ENCODE measurements at places on chromosomes 5 and 9.
A peak's percentile ranks its signal among the peaks of the same experiment; 100 is the strongest.

DNA sequence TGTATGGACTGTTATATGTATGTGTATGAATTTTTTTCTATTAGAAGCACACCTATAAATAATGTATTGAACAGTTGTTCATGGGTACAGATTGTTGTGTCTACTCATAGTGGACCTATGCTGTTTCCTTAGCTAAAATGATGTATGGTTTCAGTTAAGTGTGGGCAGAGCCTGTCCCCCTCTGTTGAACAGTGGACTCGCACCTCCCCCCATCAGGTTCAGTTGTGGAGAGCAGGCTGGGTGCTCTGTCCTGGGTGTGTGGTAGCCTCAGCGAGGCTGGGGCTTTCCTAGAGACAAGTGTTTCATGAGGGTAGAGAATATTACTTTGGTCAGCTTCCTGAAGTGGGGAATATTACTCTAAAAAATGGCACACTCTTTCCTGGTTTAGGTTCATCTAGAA, 47.4 kb upstream of the LRRTM2 start:
- no peak for DNase-seq

- DNase-seq, result no peak
Measured at GRCh38 chr9:38017149-38017884, 51.7 kb downstream of the SHB start.

GRCh38 chr5:43230707-43231106, 38.7 kb downstream of the NIM1K start:
- DNase-seq, result no peak

GRCh38 chr5:60576425-60576824, 123.5 kb downstream of the DEPDC1B start:
- no peak for DNase-seq

GRCh38 chr9:79431019-79431679, 140.6 kb upstream of the TLE4 start:
- DNase-seq, result no peak

- DNase-seq, result no peak
Measured at GRCh38 chr5:161414037-161414436, 132.5 kb downstream of the GABRB2 start.

DNA sequence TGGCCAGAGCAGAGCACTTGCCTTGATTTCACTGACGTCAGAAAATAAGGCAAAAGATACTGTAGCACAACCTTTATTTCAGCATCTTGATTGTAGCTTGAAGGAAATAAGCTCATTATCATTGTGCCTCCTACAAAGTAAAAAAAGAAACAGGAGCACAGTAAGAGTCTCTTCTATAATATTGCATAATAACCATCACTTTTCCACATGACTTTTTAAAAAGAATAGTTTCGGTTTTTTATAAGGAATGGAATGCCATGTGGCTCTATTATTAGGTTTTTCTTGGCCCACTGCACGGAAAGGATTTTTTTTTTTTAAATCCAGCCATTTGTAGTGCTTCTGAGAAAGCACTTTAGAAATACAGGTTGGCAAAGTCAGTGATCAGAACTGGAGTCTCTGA, 655.3 kb downstream of the LRRC70 start:
- peak; percentile 6 for DNase-seq

DNA sequence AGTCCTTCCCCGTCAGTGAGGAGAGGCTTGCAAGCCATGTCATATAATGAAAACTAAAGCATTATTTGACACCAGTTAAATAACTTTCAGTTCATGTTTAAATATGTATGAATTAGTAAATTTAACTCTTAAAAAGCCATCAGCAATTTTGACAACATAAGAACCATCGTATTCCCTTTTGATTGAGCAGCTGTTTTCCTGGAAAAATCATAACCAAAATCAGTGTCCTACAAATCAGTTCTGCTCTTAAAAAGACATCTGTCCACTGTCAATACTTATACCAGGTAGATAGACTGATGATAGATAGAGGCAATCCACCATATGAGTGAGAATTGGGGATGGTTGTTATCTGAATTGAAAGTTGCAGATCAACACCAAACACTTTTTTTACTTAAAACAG, 2.3 kb downstream of the DIRAS2 start:
- no peak for DNase-seq

GRCh38 chr9:105969636-105970035, 275.3 kb downstream of the TMEM38B start:
- DNase-seq, result no peak

GRCh38 chr5:84393969-84394368, 9.3 kb upstream of the EDIL3 start:
- no peak for DNase-seq

GRCh38 chr5:5188376-5189050, 48.4 kb downstream of the ADAMTS16 start:
- no peak for DNase-seq

DNA sequence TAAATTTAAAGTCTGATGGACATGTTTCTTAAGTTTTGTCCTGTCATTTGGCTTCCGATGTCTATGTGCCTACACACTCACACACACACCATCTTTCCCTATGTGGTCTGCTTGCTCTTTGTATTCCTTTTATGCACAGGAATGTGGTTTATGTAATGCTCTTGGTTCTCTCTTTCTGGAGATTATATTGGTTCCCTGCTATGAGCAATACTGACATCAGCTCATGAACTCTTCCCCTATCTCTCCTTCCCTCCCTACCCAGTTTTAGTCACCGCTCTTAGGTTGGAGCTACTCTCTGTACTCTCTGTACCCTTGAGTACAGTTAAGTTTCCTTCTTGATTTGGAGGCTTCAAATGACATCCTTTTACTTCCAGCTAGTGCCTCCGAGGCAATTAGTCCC, 77.9 kb upstream of the MVB12B start:
- DNase-seq, result no peak

- no peak for DNase-seq
Measured at GRCh38 chr5:16033187-16033925, 146.2 kb downstream of the MARCHF11 start.

DNA sequence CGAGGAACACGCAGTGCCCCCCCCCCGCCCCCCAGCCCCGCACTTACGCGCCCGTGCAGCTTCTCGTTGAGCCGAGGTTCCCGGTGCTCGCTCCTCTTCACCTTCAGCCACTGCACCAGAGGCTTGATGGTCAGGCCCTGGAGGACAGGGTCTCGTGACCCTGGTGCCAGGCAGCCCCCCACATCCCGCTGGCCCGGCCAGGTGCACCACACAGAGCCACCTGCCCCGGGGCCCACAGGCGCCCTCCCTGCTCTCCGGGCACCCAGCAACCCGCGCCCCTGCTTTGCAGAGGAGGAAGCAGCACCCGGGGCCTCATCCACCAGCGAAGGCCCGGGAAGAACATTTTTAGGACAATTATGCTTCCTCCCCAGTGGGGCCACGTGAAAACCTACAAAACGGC, 39.0 kb downstream of the EXOC3 start:
- no peak for DNase-seq

- no peak for DNase-seq
Measured at GRCh38 chr5:6383376-6383775, 5.0 kb upstream of the MED10 start.

DNA sequence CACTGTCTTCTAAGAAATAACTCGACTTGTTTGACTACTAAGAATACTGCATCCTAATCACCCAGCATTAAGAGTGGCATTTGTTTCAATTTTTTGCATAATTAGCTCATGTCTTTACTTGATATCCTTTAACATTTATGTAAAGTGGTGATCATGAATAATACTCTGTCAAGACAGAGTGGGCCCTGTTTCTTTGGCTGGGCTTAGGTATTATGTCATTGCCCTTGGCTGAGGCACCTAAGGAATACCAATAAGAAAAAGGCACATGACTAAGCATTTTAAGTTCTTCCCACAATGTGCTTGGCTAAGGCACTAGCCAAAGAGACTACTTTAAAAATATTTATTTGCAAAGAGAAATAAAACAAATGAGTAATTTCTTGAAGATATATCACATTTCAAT, 308.1 kb downstream of the CTNND2 start:
- DNase-seq, result no peak

GRCh38 chr9:20908461-20908860, 123.0 kb downstream of the HACD4 start:
- DNase-seq, result no peak

- DNase-seq, result no peak
Measured at GRCh38 chr5:28473531-28474107, 1435.2 kb upstream of the CDH9 start.

GRCh38 chr5:168603746-168604145, 24.6 kb upstream of the PANK3 start:
- no peak for DNase-seq

DNA sequence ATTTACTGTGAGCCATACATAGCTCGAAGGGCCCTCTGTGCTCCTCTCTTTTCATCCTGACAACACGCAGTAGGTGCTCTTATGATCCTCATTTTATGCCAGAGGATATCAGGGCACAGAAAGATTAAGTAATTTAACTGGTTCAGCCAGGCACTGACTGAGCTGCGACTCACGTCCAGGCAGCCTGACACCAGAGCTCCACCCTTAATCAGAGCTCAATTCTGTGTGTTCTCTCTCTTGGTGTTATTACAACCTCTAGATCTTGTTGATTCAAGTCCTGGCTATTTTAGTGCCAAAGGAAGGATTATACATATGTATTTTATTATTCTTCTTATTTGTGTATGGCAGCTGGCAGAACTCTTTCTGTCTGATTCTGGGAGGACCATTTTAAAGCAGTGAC, 59.7 kb downstream of the OSMR start:
- DNase-seq, result no peak

DNA sequence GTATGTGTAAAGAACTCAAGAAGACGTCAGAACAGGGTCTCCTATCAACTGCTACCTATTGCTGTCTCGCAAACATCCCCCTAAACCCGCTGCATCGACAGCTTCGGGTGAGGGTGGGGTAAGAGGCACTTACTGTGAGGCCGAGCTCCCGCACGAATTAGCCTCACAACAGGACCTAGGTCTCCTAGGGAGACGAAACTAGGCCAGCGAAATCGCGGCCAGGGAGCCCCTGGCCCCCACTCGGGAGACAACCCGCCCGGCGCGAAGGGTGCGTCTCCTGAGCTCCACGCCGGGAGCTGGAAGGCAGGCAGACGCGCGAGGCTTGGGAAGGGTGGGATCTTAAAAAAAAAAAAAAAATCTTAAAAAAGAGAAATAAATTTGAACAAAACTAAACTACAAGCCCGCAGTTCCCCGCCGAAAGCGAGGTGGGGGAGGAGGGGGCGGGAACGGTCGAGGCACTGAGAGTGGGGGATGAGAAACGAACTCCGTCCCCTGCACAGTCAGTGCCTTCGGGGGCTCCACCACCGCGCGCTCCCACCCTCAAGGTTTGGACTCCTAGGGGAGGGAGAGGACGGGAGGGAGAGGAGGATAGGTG, 33.0 kb upstream of the NFIB start:
- peak; percentile 77 for DNase-seq

DNA sequence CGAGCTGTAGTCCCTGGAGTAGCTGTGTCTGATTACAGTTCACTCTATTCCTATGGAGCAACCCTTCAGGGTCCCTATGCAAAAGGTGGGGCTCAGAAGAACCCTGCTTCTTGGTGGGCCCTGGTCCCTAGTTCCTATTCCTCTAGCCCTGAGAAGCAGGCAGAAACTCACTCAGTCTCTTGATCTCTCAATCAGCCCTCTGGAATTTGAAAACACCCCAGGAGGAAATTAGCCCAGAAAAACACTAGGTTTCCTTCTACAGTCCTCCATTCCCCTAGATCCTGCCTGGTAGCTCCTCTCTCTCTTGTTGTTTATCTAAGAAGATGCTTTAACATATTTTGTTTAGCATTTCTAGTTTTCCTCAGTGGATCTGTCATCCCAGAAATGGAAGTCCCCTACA, 7.6 kb downstream of the RGS3 start:
- no peak for DNase-seq

GRCh38 chr9:137173796-137174664, 2.2 kb upstream of the TMEM210 start:
- no peak for DNase-seq

- no peak for DNase-seq
Measured at GRCh38 chr5:1108023-1108864, 3.6 kb downstream of the SLC12A7 start.

DNA sequence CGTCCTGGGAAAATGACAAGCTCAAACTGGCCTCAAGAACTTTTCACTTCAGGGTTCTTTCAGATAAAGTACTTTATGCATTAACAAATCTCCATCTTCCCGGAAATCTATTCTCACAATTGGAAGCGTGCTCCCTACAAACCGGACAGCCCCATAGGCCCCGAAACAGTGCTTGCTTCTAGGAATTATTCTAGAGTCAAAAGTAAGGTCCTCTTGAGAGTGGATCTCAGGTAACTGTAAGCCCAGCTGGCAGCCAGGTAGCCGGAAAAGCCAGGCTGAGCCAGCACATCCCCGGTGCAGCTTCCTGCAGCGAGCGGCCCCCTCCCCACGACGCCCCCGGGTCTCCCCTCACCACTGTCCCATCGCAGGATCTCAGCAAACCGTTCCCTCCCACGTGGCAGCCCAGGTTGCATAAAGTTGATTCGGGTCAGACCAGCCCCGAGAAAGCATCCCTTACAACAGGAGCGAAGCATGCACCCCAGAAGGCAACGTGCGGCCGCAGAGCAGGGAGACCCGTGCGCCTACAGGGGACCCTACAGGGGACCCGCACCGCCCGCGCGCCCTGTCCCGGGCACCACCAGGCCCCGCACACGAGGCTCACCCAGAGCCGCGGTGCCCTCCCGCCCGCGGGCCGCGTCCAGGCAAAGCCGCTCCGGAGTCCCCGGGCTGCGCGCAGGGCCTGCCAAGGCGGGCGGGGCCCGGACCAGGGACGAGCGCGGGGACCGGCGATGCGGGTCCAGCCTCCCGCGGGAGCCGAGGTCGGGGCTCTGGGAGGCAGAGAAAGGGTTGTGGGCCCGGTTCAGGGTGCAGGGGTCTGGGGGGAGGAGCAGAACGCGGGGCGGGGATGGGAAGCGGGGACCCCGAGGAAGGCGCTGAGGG, 920 bp downstream of the LPCAT1 start:
- no peak for DNase-seq

Measured in right lung (tissue), 10 donors.